Metanephros (tissue), 2 donors: ENCODE measurements at places on chromosomes 3 and 15. TPM values are rescaled to one million over a fixed set of nuclear protein-coding genes. Genes with fewer than 3 reads are reported as not detected.

Gene P2RY12
- 2.5 TPM for total RNA-seq

Gene SST
- total RNA-seq = 1.1 TPM

Gene IL16
- 6.7 TPM for total RNA-seq

Gene C2CD4A
- 0.35 TPM for total RNA-seq

Gene CLDN1
- total RNA-seq = 36.4 TPM

Gene RTP3
- total RNA-seq = not detected

Gene ABI3BP
- 17.9 TPM for total RNA-seq

Gene RLBP1
- not detected for total RNA-seq

Gene CYB561D2
- 18.0 TPM for total RNA-seq
